ENCODE measurements at places on chromosomes 13 and 19.

DNA sequence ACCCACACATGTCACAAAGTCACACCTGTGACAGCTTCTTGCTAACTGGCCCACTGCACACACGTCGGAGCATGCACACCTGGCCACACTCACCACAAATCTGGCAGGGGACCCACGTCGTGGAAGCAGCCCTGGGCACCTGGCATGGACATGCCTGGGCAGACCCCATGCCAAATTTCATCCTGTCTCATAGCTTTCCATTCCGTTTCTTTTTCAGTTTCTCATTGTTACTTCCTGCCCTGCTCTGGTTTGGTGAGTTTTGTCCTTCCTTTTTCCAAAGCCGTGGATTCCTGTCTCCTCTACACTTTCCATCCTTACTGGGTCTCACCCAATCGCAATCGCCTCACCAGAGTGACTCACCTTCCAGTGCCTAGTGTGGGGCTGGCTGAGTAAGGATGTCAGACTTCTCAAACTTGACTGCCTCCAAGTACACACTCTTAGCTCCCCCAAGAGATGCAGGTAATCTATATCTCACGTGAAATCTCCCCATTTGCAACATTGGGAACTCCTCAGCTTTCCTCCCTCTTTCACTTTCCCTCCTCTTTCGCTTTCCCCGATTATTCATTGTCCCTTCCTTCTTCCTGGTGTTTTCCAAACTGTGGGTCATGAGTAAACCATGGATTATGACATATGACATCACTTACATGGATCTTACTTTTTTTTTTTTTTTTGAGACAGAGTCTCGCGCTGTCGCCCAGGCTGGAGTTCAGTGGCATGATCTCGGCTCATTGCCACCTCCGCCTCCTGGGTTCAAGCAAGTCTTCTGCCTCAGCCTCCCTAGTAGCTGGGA, 1.6 kb upstream of the BBC3 start:
- no peak for DNase-seq

- no peak for DNase-seq
These were observed 5.7 kb downstream of the USPL1 start for GRCh38 chr13:30623392-30623791.

DNA sequence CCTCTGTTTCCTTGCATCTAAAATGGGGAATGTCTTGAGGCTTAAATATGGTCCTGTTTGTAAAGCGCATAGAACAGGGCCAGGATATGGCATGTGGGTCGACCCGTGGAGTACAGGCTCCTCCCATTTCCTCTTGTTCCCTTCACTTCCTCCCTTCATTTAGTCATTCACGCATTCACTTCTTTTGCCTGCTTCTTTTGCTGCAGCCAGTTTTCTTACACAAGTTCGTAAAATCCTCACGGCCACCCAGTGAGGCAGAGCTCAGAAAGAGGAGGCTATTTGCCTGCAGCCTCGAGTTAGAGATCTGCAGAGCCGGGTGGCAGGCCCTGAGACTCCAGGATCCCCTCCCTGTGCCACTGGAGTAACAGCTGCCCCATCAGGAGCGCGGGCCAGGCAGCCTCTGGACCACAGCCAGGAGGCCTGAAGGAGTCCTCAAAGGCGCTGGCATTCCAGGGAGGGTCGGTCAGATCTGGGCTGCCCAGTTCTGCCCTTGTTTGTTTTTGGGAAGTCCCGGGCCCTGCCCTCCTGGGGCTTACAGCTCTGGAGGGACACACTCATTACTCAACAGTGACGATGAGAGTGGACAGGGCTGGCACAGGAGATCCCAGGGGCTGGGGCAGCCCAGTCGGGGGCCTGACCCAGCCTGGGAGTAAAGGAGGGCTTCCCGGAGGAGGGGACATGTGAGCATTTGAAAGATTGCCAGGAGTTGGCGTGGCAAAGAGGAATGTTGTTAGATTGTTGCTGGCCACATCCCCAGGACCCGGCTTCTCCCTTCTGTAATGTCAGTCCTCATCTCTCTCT, 4.6 kb downstream of the PPP5C start:
- no peak for DNase-seq

GRCh38 chr13:43493496-43494000, 293.2 kb downstream of the ENOX1 start:
- DNase-seq: no peak

DNA sequence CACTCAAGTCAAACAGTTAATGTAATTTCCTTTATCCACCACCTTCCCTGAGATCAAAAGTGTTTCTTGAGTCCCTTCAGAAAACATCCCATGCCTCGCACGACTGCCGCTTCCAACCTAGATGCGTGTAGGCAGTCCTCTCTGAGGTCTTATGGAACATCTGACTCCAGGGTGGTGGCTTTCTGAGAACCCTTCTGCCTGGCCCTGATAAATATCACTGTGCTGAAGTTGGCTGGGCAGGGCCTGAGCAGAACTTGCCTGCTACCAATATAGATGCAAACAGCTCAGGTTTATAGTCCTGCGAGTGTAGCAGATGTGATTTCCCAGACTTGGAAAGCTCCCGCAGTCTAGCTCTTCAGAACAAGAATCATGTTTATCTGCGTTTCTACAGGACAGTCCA, 61.1 kb upstream of the GPR12 start:
- DNase-seq: no peak

DNA sequence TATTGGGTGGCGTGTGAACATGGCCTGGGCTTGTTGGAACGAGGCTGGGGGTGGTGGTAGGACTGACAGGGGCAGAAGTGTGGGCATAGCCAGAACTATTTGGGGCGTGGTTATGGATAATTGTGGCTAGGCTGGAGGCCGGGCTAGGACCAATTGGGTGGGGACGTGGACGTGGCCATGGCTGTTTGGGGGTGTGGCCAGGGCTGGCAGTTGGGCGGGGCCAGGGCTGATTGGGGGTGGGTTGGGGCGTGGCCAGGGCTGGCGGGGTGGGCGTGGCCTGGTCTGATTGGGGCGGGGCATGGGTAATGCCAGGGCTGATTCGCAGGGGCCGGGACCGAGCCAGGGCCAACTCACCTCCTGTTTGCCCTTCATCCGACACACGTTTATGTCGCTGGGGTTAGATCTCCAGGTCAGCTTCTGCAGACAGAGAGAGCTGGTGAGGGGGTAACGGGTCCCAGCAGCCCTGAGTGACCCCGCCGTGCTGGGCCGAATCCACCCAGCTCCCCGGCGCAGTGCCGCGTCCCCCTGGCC, 2.8 kb downstream of the SEMA6B start:
- peak; percentile 13 for DNase-seq

- DNase-seq: no peak
These were observed 15.9 kb upstream of the C13orf46 start for GRCh38 chr13:113989585-113990300.

DNA sequence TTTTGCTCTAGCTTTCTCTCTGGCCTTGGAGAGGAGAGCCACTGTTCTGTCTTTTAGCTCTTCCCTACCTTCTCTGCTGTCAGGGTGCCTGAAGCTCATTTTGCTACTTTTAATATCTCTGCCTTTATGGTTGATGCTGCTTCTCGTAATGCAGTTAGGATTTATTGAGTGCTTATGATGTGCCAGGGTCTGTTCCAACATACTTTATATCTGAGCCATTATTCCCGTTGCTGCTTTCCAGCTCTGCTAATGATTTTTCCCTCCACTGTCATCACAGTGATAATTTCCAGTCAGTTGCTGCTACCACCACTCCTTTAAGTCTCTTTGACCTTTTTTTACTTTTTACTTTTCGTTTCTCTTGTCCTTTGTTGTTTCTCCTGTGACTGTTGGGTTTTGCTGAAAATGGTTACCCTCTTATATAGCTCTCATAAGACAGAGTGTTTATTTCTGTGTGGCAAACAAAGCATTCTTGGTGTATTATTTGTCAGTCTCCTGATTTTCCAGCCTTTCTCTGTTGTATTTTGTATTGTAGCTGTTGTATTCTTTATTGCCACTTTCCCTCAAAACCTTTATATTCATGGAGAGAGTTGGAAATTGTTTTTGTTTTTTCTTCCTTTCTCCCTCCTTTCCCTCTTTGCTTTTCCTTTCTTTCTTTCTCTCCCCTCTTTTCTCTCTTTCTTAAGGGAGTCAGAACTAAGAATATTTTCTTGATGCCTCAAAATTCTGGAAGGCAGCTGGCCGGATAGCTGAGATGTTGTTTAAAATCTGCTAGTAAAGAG, 37.4 kb downstream of the COG6 start:
- no peak for DNase-seq

DNA sequence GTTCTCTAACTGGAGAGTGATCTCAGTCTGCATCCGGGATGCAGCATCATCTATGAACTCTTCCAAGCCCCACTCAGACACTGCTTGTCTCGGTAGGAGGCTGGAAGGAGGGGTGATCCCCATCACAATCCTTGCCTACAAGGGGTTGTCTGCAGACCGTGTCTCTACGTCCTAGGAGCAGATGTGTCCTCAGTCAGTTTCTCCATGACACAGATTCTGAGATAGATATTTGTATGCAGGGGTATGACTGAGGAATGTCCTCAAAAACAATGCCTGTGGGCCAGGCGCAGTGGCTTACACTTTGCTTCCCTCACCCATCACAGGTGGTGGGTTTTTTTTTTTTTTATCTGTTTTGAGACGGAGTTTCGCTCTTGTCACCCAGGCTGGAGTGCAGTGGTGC, 871 bp downstream of the NCR1 start:
- DNase-seq: no peak

DNA sequence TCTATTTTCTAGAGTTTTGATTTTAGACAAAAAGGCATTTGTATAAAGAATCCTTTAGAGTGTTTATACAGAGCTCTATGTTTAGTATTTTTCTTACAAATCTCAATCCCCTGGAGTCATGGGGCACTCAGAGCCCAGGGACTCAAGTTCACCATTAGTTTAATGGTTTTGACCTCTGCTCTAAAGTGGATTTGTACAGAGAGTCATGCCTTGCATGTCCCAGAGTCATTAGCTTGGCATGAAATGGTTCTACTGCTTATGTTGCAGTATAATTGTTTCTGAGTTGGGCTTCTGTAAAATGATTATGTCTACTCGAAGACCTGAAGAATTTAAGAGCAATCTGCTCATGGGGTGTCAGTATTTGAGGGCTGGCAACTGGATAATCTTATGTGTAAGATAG, 406.2 kb downstream of the DLEU7 start:
- no peak for DNase-seq

- DNase-seq: no peak
These were observed 73.0 kb downstream of the NALCN start for GRCh38 chr13:101343128-101343787.

DNA sequence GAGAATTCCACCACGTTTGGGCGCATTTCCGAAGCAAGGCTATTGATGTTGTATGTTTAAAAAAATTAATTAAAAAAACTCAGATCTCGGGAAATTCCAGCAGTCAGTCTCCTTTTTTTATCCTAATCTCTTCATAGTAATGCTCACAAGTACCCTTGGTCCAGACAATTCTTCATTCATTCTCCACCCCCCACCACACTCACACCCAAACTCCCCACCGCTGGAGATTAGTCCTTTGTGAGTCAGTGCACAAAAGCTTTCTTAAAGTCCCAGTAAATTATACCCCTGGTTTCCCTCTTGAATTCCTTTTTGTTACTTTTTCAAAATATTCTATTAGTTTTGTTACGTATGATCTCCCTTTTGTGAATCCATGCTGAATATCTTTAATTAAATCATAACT, 274.6 kb downstream of the ZNF536 start:
- DNase-seq: no peak

DNA sequence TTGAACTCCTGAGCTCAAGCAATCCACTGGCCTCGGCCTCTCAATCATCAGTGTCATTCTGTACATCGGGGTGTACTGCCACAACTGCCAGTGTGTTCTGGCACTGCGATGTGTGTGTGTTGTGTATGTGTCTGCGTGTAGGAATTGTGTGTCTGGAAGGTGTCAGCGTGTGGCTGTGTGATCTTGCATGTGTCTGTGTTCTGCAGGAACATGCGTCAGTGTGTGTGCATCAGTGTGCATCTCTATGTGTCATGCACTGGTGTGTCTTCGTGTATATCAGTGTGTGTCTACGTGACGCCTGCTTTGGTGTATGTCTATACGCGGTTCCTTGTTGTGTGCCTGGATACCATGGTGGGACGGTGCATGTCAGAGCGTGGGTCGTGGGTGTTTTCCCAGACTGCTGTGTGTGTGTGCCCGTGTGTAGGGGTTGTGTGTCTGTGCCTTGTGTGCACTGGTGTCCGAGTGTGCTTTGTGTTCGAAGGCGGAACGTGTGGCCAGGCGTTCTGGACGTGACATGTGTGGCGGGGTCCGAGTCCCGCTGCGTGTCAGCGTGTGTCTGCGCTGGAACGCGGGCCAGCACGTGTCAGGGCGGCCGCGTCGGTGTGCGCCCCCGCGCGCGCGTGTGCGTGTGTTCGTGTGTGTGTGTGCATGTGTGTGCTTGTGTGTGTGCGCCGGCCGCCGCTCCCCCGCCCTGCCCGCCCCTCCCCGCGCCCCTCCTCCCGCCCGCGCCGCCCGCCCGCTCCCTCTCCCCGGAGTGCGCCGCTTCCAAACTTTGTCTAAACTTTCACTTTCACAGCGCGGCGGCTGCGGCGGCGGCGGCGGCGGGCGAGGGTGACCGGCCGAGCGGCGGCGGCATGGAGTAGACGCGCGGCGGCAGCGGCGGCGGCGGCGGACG, at the start of gene NFIX:
Gene NFIX (plus strand): TSS at position 775 of the 895 bp plus-strand sequence. CDS start 363 bp downstream, outside the sequence.
- DNase-seq: no peak

DNA sequence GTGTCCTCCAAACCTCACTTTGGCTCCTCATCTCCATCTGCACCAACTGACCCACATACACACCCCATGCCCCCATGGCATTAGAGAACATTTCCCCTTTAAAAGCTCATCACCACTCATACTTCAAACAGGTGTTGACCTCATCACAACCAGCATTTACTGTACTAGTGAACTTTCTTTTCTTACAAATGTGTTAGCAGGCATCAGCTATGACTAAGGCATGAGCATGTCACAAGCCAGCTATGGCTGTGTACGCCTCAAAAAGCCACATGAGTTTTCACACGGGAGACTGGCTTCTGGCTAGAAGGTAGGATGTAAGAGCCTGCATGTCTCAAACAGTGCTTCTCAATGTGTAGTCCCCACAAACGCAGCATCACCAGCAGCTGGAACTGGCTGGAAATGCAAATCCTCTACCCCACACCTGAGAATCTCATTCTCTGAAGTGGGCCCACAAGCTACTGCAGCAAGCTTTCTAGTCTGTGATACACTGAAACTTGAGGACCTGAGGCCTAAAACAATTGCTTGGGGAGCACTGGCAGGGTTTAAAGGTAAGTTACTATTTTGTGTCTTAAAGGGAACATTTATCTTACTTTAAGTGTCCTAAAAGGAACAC, 66.8 kb downstream of the TUBGCP3 start:
- no peak for DNase-seq

DNA sequence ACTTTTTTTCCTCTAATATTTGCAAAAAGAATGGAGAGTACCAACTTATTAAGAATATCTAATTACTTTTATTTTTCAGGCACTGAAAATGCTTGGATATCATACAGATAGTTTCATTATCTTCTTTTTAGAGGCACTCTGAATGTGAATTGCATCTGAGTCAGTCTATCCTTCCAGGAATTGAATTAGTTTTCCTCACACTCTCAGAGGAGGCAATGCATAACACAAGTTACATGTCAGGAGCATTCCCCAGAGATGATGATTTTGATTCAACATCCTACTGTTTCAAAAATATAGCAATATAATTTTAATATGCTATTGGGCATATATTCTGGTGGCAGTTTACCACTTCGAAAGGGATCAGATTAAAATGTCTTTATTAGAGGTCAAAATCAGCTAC, 1315.4 kb downstream of the PCDH9 start:
- no peak for DNase-seq
